NCI-H2029 treated with DMSO at 0.1 percent for 48 hours (cell line): ENCODE measurements at places on chromosomes 7 and 10.

DNA sequence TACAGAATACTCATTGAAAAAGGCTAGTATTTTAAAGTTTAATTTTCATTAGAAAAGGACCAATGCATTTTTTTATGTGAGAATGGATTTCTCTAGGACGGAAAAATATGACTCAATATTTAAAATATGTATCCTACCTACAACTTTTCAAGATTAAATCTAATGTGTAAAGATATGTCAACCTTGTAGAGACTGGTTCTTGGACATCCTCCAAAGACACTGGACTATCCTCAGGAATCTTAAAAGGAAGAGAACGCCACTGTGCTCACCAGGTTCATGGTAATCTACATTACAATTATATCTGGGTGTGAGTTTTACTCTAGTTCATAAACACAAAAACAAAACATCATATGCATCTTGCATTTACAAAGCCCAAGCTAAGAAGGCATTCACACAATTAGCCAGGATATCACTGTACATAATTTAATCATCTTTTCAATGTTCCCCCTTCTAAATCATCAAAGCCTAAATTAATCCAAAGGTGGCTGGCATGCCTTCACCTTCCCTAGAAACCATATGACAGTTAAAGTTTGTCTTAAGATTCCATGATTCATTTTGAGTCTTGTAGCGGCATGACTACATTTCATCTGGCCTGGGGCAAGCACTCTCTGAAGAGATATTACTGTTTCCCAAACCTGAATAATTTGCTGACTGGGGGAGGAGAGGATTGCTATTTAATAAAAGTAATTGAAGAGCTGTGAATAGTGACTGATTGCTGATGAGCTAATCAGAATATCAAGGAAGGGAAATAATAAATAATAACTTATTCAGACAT is 12.0 kb downstream of the SGCE start:
- DNase-seq: no peak

GRCh38 chr10:31926160-31926559 is 2.5 kb downstream of the ARHGAP12 start:
- no peak for DNase-seq

- no peak for DNase-seq
Measured at GRCh38 chr10:70714951-70715350, 42.6 kb downstream of the ADAMTS14 start.

GRCh38 chr7:138226001-138226476 is 149.8 kb downstream of the AKR1D1 start:
- peak; percentile 44 for DNase-seq

- DNase-seq: no peak
Measured at GRCh38 chr10:30459283-30459682, 25.3 kb downstream of the MAP3K8 start.

GRCh38 chr7:36185756-36186155 is 32.7 kb downstream of the EEPD1 start:
- no peak for DNase-seq
